ENCODE measurements at places on chromosomes 6 and 20. TPM values are rescaled to one million over a fixed set of nuclear protein-coding genes. Genes with fewer than 3 reads are reported as not detected.
A peak's percentile ranks its signal among the peaks of the same experiment; 100 is the strongest.

DNA sequence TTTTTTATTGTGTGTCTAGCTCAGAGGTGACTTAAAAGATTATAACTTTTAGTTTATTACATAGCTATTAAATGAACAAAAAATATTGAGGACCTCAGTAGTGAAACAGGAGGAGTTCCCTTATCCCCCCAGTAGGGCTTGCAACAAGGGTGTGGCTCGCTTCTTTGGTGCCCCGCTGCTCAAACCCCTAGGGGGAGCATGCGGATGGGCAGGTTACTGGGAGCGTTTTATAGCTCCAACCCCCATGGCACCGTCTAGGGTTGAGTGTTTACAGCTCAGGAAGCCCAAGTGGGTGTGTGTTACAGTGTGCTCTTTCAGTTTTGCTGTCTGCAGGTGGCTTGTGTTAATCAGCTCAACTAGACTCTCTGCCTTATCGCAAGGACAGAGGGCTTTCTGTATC is 1513.7 kb downstream of the GRIK2 start:
- H3K27ac ChIP-seq, result no peak overlapping the region
- no peaks in the 10 kb centered on the region for H3K36me3 ChIP-seq
- no peaks in the 10 kb centered on the region for H3K27me3 ChIP-seq
- no peaks in the 10 kb centered on the region for H3K4me1 ChIP-seq
- H3K4me3 ChIP-seq, result no peak overlapping the region

GRCh38 chr20:4151991-4152695 is 136.8 kb upstream of the RNF24 start:
- peaks cover 46% of the 10 kb centered on the region for H3K4me1 ChIP-seq
- H3K36me3 ChIP-seq, result no peaks in the 10 kb centered on the region
- H3K27me3 ChIP-seq, result no peaks in the 10 kb centered on the region
- DNase-seq, result no peak

- peaks cover 29% of the 10 kb centered on the region for H3K4me1 ChIP-seq
- no peak overlapping the region for H3K27ac ChIP-seq
Observed at GRCh38 chr20:10579942-10580341, 93.9 kb downstream of the JAG1 start.

GRCh38 chr6:105181981-105182515 is 2.2 kb upstream of the POPDC3 start:
- H3K36me3 ChIP-seq, result no peaks in the 10 kb centered on the region
- no peak for DNase-seq
- H3K27me3 ChIP-seq, result no peaks in the 10 kb centered on the region
- H3K27ac ChIP-seq, result no peak overlapping the region
- H3K4me1 ChIP-seq, result peaks cover 28% of the 10 kb centered on the region

- H3K27ac ChIP-seq, result no peak overlapping the region
- no peaks in the 10 kb centered on the region for H3K36me3 ChIP-seq
- no peak overlapping the region for H3K4me3 ChIP-seq
- peak; percentile 61 for DNase-seq
- H3K4me1 ChIP-seq, result no peaks in the 10 kb centered on the region
- peaks cover 78% of the 10 kb centered on the region for H3K27me3 ChIP-seq
Observed at GRCh38 chr20:60108397-60108796, 150.2 kb downstream of the CDH26 start.

- no peaks in the 10 kb centered on the region for H3K27me3 ChIP-seq
- H3K27ac ChIP-seq, result no peak overlapping the region
- H3K4me3 ChIP-seq, result no peak overlapping the region
- no peaks in the 10 kb centered on the region for H3K36me3 ChIP-seq
Observed at GRCh38 chr6:103344554-103345163, 1515.1 kb downstream of the HACE1 start.

DNA sequence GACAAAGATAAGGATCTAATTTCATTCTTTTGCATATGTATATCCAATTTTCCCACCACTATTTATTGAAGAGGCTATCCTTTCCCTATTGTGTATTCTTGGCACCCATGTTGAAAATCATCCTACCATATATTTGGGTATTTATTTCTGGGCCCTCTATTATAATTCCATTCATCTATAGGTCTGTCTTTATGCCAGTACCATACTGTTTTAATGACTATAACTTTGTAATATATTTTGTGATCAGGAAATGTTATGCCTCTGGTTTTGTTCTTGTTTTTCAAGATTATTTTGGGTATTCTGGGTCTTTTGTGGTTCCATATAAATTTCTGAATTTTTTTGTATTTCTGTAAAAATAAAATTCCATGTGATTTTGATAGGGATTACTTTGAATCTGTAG is 347.6 kb upstream of the SULF2 start:
- no peak for DNase-seq
- no peaks in the 10 kb centered on the region for H3K36me3 ChIP-seq
- no peak overlapping the region for H3K27ac ChIP-seq
- no peaks in the 10 kb centered on the region for H3K27me3 ChIP-seq
- H3K4me1 ChIP-seq, result peaks cover 8% of the 10 kb centered on the region

DNA sequence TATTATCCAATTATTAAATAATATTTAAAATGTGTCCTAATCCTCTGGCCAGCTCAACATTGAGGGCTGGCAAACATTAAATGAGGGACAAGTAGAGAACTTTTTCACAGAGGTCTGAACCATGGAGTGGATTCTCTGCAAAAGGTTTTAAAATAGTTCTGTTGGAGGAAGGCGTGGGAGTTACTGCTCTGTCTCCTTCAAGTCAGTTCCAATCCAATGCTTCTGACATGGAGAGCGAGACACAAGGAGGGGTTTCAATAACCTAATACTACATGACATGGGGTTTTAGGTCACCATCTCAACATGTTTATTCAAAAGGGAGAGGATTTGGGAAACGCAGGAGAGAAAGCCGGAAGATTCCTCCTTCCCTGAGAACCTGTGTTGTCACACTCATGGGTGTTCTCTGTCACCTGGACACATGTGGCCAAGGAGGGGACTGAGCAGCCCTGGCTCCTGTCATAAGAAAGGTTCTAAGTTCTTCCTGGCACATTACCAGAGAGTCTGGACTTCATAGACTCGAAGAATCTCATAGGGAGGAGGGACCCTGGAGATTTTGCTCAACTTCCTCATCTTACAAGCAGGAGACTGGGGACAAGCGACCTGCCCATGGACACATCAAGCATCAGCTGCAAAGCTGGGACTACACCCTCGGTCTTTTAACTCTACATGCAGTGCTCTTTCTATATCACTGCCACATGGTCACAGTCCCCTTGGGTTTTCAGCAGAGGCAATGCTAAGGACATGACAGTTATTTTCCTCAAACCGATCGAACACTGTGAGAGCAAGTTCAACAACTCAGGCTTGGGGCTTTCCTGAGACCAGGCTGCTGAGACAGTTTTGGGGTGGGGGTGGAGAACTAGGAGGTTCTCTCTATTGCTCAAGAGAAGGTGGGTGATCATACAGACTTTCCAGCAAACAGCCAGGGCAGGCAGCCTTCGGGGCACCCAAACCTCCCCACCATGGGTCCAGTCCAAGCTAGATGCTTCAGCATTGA is 38.6 kb downstream of the PRDM1 start:
- H3K27ac ChIP-seq, result no peak overlapping the region
- H3K4me1 ChIP-seq, result peaks cover 29% of the 10 kb centered on the region
- peak; percentile 29 for DNase-seq
- H3K27me3 ChIP-seq, result no peaks in the 10 kb centered on the region
- no peaks in the 10 kb centered on the region for H3K36me3 ChIP-seq

- peak overlapping the region; percentile 40 for H3K4me3 ChIP-seq
- peak; percentile 81 for DNase-seq
- H3K27me3 ChIP-seq, result no peaks in the 10 kb centered on the region
- peak overlapping the region; percentile 82 for H3K27ac ChIP-seq
- peaks cover 38% of the 10 kb centered on the region for H3K4me1 ChIP-seq
- H3K36me3 ChIP-seq, result no peaks in the 10 kb centered on the region
Observed at GRCh38 chr6:142902636-142903053, 42.3 kb downstream of the HIVEP2 start.

DNA sequence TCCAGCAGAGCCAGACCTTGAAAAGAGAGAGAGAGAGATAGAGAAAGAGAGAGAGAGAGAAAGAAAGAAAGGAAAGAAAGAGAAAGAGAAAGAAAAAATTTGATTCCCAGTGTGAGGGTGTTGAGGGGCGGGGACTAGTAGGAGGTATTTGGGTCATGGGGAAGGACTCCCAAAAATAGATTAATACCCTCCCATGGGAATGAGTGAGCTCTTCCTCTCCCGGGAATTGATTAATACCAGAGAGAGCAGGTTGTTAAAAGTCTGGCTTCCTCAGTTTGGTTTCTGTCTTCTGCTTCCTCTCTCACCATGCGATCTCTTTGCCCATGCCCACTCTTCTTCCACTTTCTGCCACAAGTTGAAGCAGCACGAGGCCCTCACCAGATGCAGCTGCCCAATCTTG is 28.8 kb upstream of the CFAP206 start:
- H3K4me1 ChIP-seq, result no peaks in the 10 kb centered on the region
- H3K36me3 ChIP-seq, result no peaks in the 10 kb centered on the region
- no peaks in the 10 kb centered on the region for H3K27me3 ChIP-seq

DNA sequence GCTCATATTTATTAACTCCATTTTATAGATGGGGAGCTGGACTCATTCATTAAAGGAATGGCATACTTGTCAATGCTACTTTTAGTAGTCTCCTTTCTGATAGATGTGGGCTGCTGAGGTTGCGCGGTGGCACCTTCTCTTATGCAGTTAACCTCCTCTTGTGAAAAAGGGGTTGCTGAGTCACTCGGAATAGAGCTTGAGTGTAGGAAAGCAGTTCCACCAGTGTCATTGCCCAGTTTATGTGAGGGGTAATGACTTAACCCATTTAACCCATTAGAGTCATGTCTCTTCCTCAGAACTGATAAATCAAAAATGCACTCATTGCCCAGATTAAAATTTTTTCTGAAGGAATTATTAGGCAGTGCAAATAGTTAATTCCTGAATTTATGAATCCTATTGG is 6.3 kb downstream of the MAPK14 start:
- H3K4me1 ChIP-seq, result peaks cover 17% of the 10 kb centered on the region
- no peaks in the 10 kb centered on the region for H3K27me3 ChIP-seq
- DNase-seq, result no peak
- 0 out of 2 replicates have a peak overlapping the region, but pooled peaks have one; percentile 24 for H3K27ac ChIP-seq

DNA sequence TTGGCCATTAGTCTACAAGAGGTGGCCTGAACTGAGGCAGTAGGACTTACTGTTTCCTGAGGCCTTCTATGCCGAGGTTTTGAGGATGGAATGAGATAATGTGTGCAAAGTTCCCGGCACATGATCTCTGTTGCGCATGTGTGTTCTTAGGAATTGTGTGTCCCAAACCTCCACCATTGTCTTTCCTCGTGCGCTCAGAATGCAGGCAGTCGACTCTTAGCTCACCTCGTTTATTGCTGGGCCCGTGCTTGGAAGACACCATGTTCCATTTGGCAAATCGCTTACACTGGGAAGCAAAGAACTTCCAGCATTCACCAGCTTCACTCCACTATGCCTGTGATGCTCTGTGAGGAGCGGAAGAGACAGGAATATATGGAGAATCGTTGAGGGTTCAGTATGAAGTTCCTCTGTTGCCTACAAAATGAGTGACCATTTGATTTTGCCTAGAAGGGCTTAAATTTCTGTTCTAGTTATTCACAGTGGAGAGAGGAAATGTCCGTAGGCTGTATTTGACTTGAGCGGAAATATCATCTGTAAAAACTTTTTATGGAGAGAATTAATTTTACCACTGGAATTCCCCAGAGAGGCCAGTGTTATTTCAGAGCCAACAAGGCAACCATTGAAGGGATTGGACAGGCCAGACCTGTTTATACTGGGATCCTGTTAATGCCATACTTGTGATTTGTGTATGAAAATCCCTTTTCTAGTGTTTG is 75.7 kb upstream of the CLDN20 start:
- H3K4me1 ChIP-seq, result peaks cover 30% of the 10 kb centered on the region
- no peak overlapping the region for H3K4me3 ChIP-seq
- H3K27me3 ChIP-seq, result no peaks in the 10 kb centered on the region
- H3K36me3 ChIP-seq, result no peaks in the 10 kb centered on the region

- no peaks in the 10 kb centered on the region for H3K4me1 ChIP-seq
- H3K36me3 ChIP-seq, result no peaks in the 10 kb centered on the region
Observed at GRCh38 chr6:76004202-76004601, 68.3 kb downstream of the IMPG1 start.

DNA sequence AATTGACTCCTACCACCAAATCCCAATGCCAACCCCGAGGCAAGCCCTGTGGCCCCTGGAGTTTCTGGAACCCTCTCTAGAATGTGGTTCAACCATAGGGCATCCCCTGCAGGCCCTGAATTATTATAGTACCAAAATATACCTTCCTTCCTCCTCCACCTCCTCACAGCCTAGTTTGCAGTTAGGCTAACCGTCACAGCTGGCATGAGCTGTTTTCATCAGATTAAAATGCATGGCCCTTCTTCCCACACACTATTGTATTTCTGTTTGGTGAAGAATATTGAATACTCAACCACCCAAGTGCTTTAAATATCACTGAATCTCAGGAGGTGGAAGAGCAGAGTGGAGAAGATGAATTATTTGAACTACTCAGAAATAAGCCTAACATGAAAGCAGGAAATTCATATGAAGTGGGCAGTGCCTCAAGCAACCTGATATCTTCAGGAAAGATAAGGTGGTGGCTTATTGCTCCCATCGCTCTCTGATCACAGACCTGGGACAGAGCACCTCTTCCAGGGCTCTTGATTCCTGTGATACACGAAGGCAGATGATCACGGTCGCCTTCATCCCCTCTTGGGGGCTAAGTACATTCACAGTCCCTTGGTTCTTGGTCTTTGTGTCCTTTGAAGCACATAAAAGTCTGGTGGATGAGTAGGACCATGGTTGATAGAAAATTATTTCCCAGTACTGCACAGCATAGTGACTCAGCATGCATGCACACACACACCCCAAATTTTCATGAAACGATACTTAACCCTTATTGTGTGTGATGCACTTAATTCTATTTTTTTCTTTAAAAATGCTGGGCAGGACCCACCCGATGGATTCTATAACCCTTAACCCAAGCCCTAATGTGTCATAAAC is 90.9 kb downstream of the PSMG4 start:
- no peak overlapping the region for H3K27ac ChIP-seq
- H3K4me1 ChIP-seq, result peaks cover 7% of the 10 kb centered on the region
- no peaks in the 10 kb centered on the region for H3K27me3 ChIP-seq
- no peaks in the 10 kb centered on the region for H3K36me3 ChIP-seq
- H3K4me3 ChIP-seq, result no peak overlapping the region

GRCh38 chr6:3732345-3733141 is 19.0 kb downstream of the PXDC1 start:
- peaks cover 7% of the 10 kb centered on the region for H3K36me3 ChIP-seq
- H3K4me3 ChIP-seq, result no peak overlapping the region
- DNase-seq, result peak; percentile 55
- H3K4me1 ChIP-seq, result no peaks in the 10 kb centered on the region
- no peaks in the 10 kb centered on the region for H3K27me3 ChIP-seq

GRCh38 chr6:24918641-24919055 is 17.1 kb downstream of the RIPOR2 start:
- no peaks in the 10 kb centered on the region for H3K4me1 ChIP-seq
- H3K36me3 ChIP-seq, result no peaks in the 10 kb centered on the region
- DNase-seq, result no peak
- H3K4me3 ChIP-seq, result no peak overlapping the region
- H3K27ac ChIP-seq, result no peak overlapping the region

- H3K27ac ChIP-seq, result no peak overlapping the region
- H3K4me3 ChIP-seq, result no peak overlapping the region
- no peaks in the 10 kb centered on the region for H3K27me3 ChIP-seq
- H3K36me3 ChIP-seq, result no peaks in the 10 kb centered on the region
Observed at GRCh38 chr6:154898821-154899220, 96.3 kb upstream of the TIAM2 start.

MAP3K4 gene
- total RNA-seq, result 20.0 TPM

RIN2 gene
- 39.0 TPM for total RNA-seq

PROKR2 gene
- total RNA-seq, result not detected

AGER gene
- 20.4 TPM for total RNA-seq

Measured in PC-9 (cell line).